ENCODE measurements at places on chromosomes 7 and 10.

DNA sequence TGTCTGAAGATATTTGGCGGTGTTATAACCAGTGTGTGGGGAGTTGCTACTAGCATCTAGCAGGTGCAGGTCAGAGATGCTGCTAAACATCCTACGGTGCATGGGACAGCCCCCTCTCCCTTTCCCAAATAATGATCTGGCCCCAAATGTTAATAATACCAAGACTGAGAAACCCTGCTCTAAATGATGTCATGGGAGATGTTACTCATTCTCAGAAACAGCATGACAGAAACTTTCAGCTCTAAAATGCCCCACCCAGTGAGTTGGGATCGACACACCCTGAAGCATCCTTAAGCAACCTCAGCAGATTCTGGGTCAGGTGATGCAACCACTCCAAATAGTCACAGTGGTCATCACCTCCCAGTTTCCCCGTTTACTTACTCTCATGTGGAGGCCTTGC, 108.8 kb upstream of the MPP7 start:
- DNase-seq, result no peak

GRCh38 chr7:128812514-128813168, 17.6 kb upstream of the FLNC start:
- no peak for DNase-seq

DNA sequence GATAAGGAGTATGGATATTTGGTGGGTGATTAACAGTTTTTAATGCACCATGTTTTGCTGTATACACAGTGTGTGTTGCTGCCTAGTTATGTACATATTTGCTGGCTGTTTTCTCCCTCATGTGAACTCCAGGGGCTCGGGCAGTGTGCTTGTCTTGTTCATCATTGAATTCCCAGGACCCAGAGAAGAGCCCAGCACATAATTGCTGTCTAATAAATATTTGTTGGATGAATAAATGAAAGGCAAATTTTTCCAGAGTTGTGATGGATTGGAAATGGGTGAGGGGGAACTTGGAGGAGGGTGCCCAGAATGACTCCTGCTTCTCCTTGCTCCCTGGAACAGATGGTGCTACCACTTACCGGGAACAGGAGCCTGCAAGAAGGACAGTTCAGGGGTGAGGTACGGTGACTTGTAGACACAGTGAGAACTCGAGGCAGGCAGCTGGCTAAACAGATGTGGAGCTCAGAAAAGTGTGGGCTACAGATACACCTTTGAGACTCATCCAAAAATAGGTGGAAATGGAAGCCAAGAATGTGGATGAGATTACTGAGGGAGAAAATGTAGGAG, 586.8 kb upstream of the MGMT start:
- DNase-seq, result no peak

- no peak for DNase-seq
Observed at GRCh38 chr10:88110355-88110754, 246.9 kb downstream of the PTEN start.

- no peak for DNase-seq
Observed at GRCh38 chr7:89002981-89003956, 207.7 kb upstream of the TEX47 start.

- no peak for DNase-seq
Observed at GRCh38 chr10:52030051-52030790, 283.9 kb upstream of the DKK1 start.

DNA sequence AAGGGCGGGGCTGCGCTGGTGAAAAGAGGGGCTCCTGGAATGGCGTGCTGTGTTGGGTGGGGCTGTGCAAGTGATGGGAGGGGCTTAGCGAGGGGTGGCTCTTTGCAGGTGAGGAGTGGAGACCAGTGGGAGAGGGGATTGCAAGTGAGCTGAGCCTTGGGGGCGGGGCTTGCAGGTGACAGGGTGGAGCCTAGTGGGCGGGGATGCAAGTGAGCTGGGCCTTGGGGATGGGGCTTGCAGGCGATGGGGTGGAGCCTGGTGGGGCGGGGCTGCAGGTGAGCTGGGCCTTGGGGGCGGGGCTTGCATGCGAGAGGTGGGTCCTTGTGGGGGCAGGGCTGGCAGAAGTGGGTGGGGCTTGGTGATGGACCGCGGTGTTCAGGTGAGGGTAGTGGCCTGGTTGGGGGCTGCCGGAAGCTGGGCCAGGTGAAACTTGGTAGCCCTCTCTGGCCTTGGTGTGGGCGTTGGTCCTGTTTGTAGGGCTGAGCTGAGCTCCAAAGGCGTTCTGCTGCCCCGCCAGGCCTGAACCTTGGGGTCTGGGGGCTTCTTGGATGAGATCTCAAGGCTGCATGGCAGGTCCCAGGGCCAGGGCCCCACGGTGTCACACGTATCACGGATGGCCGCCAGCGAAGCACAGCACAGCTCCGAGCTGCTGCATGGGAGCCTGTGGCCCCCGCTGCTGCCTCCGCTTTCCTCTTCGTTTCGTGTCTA, 743 bp upstream of the PITRM1 start:
- DNase-seq, result no peak

DNA sequence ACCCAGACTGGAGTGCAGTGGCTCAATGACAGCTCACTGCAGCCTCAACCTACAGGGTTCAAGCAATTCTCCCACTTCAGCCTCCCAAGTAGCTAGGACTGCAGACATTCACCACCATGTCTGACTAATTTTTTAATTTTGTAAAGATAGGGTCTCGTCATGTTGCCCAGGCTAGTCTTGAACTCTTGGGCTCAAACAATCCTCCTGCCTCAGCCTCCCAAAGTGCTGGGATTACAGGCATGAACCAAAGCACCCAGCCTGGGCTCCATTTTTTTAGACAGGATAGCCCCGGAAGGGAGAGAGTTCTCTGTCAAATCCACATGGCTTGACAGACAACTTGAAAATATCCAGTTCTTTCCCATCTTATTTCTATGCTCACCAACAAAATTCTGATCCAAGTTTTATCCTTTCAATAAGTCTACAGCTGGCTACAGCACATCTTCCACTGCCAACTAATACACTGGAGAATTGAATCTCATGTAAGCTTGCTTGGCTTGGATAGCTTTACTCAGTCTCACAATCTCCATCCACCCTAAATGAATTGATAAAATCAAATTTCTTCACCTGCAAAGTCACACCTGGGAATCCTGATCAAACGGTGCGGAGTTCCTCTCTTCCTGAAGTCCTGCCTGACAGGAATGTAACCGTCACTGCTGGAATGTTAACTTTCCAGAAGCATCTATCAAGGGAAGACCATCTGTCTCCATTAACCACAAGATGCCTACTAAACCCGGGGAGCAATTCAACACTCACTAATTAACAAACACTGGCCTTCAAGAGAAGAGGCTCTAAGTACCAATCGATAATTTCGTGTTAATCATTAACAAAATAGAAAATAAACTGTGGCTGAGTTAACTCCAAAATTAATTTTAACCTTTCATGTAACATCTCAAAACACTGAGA, 239.7 kb upstream of the MKLN1 start:
- DNase-seq, result no peak

DNA sequence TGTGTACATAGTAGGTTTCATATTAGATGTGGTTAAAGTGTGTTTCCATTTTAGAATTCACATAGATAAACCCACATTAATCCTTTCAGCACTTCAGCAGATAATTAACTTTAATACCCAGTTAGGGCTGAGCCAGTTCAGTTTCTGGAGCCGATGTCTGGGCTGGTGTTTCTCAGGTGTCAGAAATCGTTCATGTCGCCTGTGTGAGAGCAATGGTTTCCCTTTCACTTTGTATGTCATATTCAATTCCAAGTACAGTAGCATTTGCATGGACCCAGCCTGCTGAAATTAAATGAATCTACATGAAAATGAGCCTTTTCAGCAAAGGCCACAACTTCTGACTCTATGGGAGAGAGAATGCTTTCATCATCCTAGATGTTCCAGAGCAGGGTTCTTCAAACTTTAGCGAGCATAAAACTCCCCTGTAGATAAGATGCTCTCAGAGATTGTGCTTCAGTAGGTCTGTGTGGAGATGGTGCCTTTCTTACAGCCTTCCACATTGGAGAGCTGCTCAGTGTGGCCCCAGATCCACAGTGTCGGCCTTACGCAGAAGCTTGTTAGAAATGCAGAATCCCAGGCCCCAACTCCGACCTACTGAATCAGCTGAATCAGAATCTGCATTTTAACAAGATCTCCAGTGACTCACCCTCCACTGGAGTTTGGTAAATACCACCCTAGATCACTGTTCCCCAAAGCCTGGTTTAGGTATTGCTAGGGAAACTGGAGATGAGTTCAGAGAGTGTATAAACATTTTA, 19.6 kb downstream of the WIPF3 start:
- DNase-seq, result no peak

DNA sequence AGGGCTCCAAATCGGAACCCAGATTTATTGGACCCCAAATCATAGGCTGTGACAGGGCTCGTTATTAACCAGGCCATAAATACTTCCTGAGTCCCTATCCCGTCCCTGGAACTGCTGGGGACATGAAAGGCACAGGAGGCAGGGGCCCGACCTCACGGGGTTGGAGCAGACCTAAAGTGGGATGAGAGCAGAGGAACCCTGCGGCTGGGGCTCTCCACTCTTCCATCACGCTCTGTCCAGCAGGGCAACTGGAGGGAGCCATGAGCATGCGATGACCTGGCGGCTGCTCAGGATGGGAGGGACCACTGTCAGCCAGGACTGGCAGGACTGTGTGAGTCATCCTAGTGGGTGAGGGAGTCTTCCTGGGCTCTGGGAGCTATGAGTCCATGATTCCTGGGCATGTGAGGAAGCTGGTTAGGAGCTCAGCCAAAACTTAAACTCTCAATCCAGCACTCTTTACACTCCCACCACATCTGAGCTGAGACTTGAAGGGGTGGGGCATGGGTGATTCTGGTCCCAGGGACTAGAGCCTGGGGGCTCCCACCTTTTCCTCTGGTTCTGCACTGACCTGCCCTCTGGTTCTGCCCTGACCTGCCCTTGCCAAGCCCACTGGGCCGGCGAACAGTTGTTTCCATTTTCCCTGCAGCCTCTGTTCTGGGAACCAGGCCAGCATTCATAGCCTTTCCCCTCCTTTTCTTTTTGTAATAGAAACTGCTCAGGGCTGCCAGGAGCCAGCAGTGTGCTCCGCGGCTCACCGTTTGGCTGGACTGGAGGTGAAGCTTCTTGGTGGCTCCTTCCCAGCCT, 47.1 kb downstream of the SYPL1 start:
- DNase-seq, result no peak

DNA sequence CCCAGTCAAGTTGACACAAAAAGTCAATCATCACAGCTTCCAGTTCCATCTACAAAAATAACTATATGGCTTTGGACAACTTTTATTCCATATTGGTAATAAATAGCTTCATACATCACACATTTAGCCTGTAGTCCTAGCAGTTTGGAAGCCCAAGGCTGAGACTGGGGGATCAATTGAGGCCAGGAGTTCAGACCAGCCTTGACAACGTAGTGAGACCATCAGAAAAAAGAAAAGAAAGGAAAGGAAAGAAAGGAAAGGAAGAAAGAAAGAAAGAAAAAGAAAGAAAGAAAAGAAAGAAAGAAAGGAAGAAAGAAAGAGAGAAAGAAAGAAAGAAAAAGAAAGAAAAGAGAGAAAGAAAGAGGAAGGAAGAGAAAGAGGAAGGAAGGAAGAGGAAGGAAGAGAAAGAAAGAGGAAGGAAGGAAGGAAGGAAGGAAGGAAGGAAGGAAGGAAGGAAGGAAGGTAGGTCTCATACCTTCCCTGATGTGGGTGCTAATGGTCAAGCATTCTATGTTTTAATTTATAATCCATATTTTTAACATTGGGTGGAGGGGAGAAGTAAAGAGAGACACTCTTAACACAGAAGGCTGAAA, 37.8 kb downstream of the CAV1 start:
- DNase-seq, result no peak

DNA sequence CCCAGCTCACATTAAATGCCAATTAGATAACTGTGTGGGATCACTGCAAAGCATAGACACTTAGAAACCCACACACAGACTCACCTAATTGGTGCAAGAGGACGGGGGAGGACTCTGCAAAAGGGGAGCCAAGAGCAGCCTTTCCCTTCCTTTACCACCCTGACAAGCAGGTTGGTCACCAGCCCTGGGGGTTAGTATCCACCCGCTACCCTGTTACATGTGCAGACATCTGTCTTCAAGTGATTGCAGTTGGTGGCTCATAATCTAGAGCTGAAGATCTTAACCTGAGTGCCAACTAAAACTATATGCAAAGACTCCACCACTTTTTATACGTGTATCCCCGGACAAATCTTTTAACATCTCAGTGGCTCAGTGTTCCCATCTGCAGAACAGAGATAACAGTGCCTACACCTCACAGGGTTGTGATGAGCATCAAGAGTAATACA, 56.9 kb downstream of the SORBS1 start:
- no peak for DNase-seq

GRCh38 chr7:68564306-68565135, 1033.8 kb upstream of the AUTS2 start:
- DNase-seq, result no peak

DNA sequence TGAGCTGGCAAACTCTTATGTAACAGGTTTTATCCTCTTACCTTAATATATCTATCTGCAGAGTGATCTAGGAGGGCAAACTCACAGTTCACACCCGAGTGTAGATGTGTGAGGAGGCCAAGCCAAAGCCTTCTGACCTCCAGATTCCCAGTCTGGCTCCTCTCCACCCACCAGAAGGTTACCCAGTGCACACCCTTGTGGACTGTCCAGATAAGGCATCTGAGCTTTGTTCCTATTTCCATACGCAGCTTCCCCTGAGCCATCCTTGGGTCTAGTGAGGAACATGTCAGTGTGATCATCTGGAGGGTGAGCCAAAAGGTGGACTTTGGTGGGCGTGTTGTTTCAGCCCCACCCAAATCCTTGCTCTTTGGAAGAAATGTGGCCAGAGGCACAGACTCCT, 203.0 kb upstream of the MEOX2 start:
- no peak for DNase-seq

DNA sequence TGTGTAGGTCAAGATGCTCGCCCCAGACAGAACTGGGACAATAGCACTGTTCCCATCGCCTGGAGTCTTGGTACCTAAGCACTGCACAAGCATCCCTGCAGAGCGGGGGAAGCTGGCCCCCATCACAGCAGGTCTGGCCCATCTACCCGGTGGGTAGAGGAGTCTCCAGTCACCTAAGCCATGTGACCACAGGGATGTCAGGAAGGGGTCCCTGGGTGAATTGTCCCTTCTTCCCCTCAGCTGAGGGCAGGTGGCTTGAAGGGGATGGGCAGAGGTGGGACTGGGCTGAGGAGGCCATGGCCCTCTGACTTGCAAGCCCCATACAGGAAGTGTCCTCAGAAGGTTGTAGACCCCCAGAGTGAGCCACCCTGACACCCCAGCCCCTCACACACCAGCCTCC, 39.7 kb downstream of the FRMPD2 start:
- no peak for DNase-seq

DNA sequence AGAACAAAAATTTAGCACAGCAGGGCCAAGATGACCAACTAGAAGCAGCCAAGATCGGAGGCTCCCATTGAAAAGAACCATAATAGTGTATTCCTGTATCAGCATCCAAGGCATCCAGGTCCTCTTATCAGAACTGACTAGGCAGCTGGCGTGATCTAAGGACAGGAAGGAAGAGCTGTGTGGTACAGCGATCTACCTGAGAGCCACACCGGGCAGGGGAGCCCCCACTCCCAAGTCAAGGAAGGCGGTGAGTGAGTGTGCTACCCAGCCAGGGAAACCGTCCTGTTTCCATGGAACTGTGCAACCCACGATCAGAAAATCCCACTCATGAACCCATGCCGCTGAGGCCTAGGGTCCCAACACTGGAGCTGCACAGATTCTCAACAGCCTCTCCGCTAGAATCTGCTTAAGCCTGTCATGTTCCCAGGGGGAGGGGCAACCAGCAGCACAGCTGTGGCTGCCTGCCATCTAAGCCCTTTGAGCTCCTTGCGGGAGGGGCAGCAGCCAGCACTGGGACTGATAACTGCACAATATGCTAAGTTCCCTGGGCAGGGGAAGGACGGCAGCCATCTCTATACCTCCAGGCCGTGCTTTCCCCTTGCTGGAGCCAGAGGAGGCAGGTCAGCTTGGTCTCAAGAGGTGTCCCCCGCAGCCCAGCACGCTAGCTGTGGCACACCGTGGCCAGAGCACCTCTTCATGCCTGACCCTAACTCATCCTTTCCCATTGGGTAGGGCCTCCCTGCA, 213.0 kb upstream of the SMIM30 start:
- DNase-seq, result no peak
